ENCODE measurements at places on chromosomes 7 and 10. TPM values are rescaled to one million over a fixed set of nuclear protein-coding genes. Genes with fewer than 3 reads are reported as not detected.

Gene GBX1
- total RNA-seq = not detected

Gene PCBD1
- total RNA-seq = 30.9 TPM

Gene XRCC2
- 11.4 TPM for total RNA-seq

Gene NPC1L1
- total RNA-seq = 0.03 TPM

Gene PNLIPRP2
- total RNA-seq = not detected

Gene ADRB1
- not detected for total RNA-seq

Gene OR2A5
- total RNA-seq = not detected

Gene CARD11
- total RNA-seq = 87.6 TPM

Gene RNF32
- 0.43 TPM for total RNA-seq

Gene MMP21
- not detected for total RNA-seq

Gene ZNF92
- total RNA-seq = 8.9 TPM

Gene HOXA13
- total RNA-seq = not detected

Gene LIPJ
- total RNA-seq = not detected

Gene RADIL
- total RNA-seq = 0.23 TPM

Gene C7orf33
- total RNA-seq = not detected

Gene PNLIPRP1
- 1.0 TPM for total RNA-seq

Gene DNAJB9
- 10.2 TPM for total RNA-seq

Gene WNT8B
- total RNA-seq = not detected

Gene SEMA3E
- not detected for total RNA-seq

Gene AZGP1
- total RNA-seq = 0.46 TPM

Gene ASZ1
- not detected for total RNA-seq

Gene WIPF3
- not detected for total RNA-seq

Gene FBXL13
- total RNA-seq = 1.1 TPM

Gene LRRC17
- total RNA-seq = not detected

Gene MARVELD1
- total RNA-seq = 2.5 TPM

Gene LIPN
- total RNA-seq = not detected

Gene INTS15
- total RNA-seq = 51.4 TPM

Gene MCU
- 9.2 TPM for total RNA-seq

Gene ADARB2
- total RNA-seq = 0.03 TPM

Gene HGF
- 0.16 TPM for total RNA-seq

Gene LAMB1
- 0.26 TPM for total RNA-seq

Gene EN2
- not detected for total RNA-seq

Gene BAMBI
- 1.1 TPM for total RNA-seq

Gene PSD
- 2.3 TPM for total RNA-seq

Gene PTF1A
- total RNA-seq = not detected

Gene DENND2A
- total RNA-seq = not detected

Gene TFPI2
- total RNA-seq = 1.2 TPM

Gene SORCS1
- total RNA-seq = not detected

Gene ZNF248
- 3.6 TPM for total RNA-seq

Gene EEPD1
- total RNA-seq = 1.4 TPM

Gene WEE2
- not detected for total RNA-seq

Gene PITRM1
- total RNA-seq = 122 TPM

Gene EMX2
- not detected for total RNA-seq

Gene OAT
- total RNA-seq = 50.5 TPM

Gene OR9A2
- not detected for total RNA-seq

Gene TMEM236
- total RNA-seq = 0.03 TPM

Gene TBRG4
- total RNA-seq = 233 TPM

Gene SLC13A4
- not detected for total RNA-seq

Gene AOAH
- 14.3 TPM for total RNA-seq

Gene GPRIN2
- not detected for total RNA-seq

Gene PSMC2
- 277 TPM for total RNA-seq

Measured in activated T-cell treated with anti-CD3 and anti-CD28 coated beads, Interleukin-2, amount 50 U/mL, for 4 hours (primary cell).